ENCODE measurements at places on chromosomes 4 and X. TPM values are rescaled to one million over a fixed set of nuclear protein-coding genes. Genes with fewer than 3 reads are reported as not detected.

The FGFR3 gene
- total RNA-seq, result 1.2 TPM

The NPY1R gene
- total RNA-seq, result not detected

The RAI2 gene
- total RNA-seq, result 0.12 TPM

The CCDC149 gene
- 3.5 TPM for total RNA-seq

The FAM9B gene
- not detected for total RNA-seq

The LRAT gene
- under 0.01 TPM for total RNA-seq

The ERAS gene
- not detected for total RNA-seq

The LIMCH1 gene
- total RNA-seq, result 4.8 TPM

The CT45A5 gene
- total RNA-seq, result not detected

The RNF128 gene
- total RNA-seq, result not detected

The CXCL11 gene
- not detected for total RNA-seq

The CXCR3 gene
- total RNA-seq, result not detected

The IRS4 gene
- not detected for total RNA-seq

The PCDH11X gene
- total RNA-seq, result not detected

The GLUD2 gene
- 1.8 TPM for total RNA-seq

The TXK gene
- not detected for total RNA-seq

The PDK3 gene
- total RNA-seq, result 4.1 TPM

The PAK3 gene
- total RNA-seq, result 0.09 TPM

The MAOB gene
- total RNA-seq, result 0.47 TPM

The FAM9C gene
- not detected for total RNA-seq

The ADH7 gene
- total RNA-seq, result not detected

The PFKFB1 gene
- total RNA-seq, result 0.23 TPM

The CLDN22 gene
- not detected for total RNA-seq

The DCAF12L2 gene
- not detected for total RNA-seq

The ELF2 gene
- 29.6 TPM for total RNA-seq

The LYAR gene
- 12.4 TPM for total RNA-seq

The VCX3B gene
- total RNA-seq, result not detected

The DEFB131A gene
- not detected for total RNA-seq

The TCEAL6 gene
- not detected for total RNA-seq

The YTHDC1 gene
- total RNA-seq, result 22.7 TPM

The ARL9 gene
- not detected for total RNA-seq

The CT55 gene
- total RNA-seq, result not detected

All from pericardium fibroblast (primary cell).